ENCODE measurements at places on chromosomes 11 and 22.

DNA sequence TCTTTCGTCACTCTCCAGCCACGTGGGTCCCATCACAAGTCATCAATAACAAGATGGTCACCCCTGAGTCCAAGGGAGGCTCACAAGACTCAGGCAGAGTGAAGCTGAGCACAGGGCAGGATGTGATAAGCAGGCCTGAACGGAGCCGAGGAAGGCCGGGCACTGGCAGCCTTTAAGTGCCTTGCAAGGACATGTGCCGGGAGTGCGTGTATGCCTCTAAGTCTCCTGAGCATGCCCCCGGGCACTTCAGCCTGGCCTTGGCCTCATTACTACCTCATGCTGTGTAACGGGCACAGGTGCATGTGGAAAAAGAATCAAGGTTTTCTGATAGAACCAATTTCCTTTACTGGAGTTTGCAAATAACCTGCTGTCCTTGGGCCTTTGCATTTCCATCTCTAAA is 55.8 kb downstream of the UBASH3B start:
- no peak for DNase-seq

GRCh38 chr11:119726150-119726553 is 2.8 kb downstream of the NECTIN1 start:
- DNase-seq = no peak

GRCh38 chr11:10758957-10759356 is 7.9 kb downstream of the CTR9 start:
- no peak for DNase-seq

DNA sequence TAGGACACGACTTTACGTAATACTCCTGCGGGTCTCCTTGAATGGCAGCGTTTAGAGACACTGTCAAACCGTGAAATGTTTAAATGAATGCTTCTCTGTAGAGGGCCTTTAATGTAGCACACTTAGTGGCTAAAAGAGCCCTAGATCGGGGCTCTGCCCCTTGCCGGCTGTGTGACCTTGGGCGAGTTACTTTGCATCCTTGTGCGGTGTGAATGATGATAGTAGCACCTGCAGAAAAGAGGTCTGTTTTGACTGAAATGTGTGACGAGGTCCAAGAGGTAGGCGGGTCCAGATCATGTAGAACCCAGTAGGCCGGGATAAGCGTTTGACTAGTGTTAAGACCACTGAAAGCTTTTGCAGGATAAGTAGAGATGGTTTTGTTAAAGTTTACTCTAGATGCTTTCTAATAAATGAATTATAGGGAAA is 866 bp downstream of the MED17 start:
- no peak for DNase-seq

GRCh38 chr11:41113160-41113559 is 346.3 kb downstream of the LRRC4C start:
- no peak for DNase-seq
